ENCODE measurements at places on chromosomes 3 and 15. TPM values are rescaled to one million over a fixed set of nuclear protein-coding genes. Genes with fewer than 3 reads are reported as not detected.

FGD5 gene
- total RNA-seq: 0.06 TPM

CA12 gene
- 211 TPM for total RNA-seq

ARPP21 gene
- total RNA-seq: 0.16 TPM

C3orf20 gene
- not detected for total RNA-seq

FOXL2 gene
- 4.2 TPM for total RNA-seq

SNX22 gene
- 0.74 TPM for total RNA-seq

Data from A549 treated with GW870086 at 1 μM for 4 hours (cell line).